ENCODE measurements at places on chromosomes 7 and 10.
A peak's percentile ranks its signal among the peaks of the same experiment; 100 is the strongest.

DNA sequence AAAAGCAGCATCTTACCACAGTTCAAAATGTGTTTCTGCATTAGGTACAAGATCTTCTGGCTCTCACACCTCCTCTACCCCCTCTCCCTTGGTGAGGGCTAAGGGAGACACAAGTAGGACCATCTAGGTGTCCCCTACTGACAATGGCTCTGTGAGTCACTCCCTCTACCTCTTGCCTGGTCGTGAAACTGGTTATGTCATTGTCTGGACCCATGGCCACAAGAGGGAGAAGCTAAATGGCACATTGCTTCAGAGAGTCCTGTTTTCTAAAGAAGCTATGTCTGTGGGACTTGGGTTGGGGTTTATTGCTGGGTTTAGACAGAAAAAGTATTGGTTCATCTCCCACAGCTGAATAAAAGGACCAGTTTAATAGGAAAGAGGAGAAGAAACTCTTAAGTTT lies 4.0 kb upstream of the PLXNA4 start:
- DNase-seq: peak; percentile 58

DNA sequence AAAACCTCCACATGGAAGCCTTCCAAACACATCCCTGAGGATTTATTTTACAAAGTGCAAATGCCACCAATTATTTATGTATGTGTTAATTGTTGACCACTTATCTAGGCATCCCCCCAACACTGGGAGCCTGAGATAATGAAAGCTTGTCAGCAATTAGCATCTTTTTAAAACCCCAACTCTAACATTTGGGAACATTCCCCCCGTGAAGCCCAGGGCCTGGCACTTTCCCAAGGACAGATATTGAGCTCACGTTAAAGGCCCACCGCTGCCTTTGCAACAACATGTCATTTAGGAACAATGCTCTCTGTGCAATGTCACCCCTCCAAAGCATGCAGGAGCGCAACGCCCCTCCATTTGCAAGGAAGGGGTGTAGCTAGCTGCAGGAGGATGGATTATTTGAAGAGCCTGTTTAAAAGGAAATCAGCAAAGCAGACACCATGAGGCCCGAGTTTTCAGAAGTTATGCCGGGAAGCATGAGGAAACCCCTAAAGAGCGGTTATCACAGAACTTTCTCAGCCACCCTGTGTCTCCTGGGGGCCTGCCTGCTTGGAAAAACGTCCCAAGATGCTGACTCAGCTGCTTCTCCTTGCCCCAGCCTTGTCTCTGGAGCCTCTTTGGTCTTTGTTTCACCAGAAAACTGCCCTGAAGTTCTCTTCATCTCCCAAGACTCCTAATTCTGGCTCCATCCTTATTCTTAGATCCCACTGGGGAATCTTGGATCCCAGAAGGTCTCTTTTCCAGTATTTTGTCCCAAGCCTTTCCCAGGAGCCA lies 444.1 kb downstream of the GRID1 start:
- no peak for DNase-seq

DNA sequence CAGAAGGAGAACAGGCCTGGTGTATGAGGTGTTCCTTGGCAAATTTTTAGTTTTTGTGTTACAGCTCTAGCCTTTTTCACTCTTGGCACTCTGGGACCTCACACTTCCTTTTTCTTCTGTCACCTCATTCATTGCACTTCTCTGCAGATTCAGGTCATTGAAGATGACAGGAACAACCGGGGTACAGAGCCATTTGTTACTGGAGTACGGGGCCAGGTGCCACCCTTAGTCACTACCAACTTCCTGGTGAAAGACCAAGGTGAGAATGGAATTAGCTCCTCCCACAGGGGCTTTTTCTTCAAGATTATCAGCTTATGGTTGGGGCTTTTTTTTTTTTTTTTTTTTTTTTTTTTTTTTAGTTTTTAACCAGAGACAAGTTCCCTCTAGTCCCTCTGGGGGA lies 18.5 kb upstream of the CHCHD1 start:
- DNase-seq: no peak

- no peak for DNase-seq
Measured at GRCh38 chr10:34193931-34194626, 621.0 kb downstream of the PARD3 start.

DNA sequence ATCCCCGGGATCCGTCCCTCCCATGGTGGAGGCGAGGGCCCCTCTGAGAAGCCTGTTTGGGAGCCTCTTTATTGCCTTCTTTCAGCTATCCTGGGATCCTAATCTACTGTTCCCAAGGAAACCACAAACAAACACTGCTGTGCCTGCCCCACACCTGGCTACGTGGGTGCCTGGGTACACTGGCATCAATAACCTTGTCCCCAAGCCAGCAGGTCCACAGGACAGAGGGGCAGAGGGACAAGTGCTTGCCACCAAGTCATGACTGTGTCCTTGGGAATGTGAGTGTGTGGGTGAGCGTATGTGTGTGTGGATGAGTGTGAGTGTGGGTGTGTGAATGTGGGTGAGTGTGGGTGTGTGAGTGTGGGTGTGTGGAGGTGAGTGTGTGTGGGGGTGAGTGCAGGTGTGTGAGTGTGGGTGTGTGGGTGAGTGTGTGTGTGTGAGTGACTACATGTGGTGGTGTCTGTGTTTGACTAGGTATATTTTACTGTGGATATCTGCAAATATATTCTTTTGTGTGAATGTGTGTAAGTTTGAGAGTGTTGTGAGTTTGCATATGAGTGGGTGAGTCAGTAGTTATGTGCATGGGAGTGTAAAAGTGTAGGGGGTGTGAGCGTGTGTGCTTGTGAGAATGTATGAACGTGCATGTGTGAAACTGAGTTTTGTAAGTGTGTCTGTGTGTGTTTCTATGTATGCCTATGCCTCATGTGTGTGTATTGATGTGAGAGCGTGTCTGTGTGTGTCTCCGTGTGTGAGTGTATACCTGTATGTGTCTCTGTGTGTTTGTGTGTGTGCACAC lies 96.1 kb downstream of the TNS3 start:
- no peak for DNase-seq

- no peak for DNase-seq
Measured at GRCh38 chr7:20745702-20746101, 41.0 kb downstream of the SP8 start.

DNA sequence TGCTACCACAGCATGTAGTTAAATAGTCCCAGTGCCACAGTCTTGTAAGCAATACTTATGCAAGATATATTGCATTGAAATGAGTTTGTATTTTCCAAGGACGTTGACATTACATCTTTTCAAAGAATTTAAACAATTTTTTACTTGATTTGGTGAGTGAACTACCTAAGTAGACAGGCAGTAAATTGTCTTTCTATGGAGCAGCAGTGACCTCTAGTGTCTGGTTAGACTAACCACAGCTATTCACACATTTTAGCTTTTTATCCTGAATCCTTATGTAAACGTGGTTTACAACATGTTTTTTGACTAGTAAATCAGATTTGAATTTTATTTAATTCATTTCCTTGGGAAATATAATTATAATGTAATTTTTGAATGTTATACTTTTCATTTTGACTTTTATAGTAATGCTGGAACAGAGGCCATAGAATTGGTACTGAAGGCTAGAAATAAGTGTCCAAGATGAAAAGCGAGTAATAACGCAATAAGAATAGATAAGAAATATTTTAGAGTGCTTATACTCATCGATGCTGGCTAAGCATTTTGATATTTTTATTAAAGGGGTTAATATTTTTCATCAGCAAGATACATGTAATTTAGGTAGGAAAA lies 5.6 kb downstream of the LRRTM3 start:
- DNase-seq: peak; percentile 69

DNA sequence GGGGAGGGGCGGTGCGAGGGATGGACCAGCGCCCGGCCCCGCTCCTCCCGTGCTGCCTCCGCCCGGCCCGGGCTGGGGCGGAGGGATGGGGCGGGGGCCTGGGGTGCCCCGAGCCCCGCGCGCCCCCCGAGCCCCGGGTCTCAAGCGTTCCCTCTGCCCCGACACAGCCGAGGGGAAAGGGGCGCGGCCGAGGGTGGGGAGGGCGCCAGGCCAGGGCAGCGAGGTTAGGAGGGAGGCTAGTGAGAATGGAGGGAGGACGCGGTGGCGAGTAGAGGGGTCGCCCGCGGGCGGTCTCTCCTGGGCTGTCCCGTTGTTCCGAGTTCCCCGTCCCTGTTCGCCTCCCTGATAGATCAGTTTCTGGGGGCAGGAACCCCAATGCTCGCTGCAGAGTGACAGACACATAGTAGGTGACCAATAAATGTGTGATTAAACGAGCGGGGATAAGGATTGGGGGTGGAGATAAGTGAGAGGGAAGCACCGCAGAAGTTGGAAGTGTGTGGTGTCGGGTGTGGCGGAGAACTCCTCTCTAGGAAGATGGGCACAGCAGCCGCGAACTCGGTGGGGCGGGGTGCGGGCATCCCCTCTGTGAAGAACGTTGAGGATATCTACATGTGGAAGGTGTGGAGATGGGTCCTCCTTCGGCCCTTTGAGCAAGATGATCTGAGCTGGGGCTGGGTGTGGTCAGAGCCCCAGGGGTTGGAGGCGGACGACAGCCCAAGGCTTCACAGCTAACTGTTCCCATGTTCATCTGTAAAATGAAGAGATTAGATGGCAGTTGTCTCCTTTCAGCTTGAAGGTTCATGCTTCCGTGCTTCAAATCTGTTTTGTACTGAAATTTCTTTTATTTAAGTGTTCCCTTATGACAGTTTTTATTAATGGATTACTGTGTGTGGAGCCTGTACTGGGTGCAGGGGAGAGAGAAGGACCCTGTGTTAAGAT lies 580 bp downstream of the ZNF775 start:
- DNase-seq: peak; percentile 61

GRCh38 chr10:121187391-121187790 lies 336.2 kb downstream of the WDR11 start:
- DNase-seq: no peak

GRCh38 chr10:133257489-133258065 lies 19.1 kb downstream of the ADAM8 start:
- peak; percentile 72 for DNase-seq

- DNase-seq: no peak
Measured at GRCh38 chr7:72538856-72539255, 126.7 kb upstream of the CALN1 start.

DNA sequence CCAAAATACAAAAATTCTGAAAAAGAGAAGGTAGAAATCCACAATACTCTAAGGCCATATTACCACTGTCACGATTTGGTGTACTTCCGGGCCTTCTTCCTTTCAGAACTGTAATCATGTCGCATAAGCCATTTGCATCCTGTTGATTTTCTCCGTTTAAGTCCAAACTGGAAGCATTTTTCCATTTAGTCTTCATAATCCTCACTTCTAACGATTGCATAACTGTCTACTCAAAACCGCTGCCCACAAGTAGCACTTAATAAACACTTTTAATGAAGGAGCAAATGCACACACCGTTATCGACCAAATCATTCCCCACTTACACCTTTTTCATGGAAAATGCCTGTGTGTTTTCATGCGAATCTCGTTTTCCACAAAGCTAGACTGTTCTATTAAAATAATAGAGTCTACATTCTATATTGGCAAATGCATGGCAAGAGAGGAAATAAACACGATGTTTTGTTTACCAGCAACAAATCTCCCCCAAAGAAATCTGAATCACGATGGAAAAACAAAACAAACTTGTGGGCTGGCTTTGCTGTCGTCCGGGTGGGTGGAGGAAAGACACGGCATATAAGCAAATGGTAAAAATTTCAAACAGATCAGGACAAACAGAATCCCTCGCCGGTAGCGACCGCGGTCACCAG lies 1.0 kb downstream of the ATE1 start:
- DNase-seq: peak; percentile 61

DNA sequence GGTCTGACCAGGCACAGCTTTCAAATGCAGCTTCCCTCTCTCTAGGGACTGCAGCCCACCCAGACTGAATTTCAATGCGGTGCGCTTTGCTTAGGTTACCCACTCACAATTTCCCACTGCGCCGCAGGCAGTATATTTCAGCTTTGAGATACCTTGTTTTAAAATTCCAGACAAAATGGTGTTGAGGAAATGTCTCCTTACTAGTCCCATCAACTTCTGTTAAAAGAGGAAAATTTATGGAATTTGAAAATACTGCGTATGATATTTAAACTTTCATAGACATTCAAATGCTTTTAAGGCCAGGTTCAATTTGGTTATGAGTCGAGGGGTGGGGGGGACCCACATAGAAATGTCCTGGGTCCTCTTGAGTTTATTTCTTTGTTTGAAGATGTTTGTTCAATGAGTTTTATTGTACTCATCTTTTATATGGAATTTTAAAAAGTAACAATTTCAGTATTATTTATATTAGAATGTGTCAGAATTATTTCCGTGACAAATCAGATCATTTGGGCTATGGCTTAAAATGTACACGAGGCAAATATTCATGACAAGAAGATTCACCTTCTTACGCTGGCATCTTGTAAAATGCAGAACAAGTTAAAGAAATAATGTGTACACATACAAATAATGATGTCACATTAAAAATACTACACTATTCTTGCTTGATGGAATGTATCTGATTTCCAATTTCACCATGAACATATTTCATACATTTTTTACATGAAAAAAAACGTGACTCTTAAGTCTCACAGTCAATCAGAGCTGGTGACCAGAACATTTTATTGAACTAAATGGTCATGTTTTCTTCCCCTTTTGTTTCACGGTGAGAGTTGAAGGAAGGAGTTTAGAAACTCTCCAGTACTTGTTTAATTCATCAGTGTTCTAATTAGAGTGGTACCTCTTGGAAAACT lies 1.3 kb downstream of the IKZF1 start:
- DNase-seq: peak; percentile 48

DNA sequence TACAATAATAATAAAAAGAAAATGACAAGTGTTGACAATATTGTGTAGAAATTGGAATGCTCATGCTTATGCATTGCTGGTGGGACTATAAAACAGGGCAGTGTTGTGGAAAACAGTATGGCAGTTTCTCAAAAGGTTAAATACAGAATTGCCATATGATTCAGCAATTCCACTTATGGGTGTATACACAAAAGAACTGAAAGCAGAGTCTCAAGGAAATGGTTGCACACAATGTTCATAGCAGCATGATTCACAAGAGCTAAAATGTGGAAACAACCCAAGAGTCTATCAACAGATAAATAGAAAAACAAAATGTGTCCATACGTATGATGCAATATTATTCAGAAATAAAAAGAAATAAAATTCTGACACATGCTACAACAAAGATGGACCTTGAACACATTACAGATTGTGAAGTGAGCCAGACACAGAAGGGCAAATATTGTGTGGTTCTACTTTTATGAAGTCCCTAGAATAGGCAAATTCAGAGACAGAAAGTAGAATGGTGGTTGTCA lies 64.8 kb upstream of the GRM8 start:
- no peak for DNase-seq

- no peak for DNase-seq
Measured at GRCh38 chr7:96953676-96954513, 51.5 kb upstream of the DLX6 start.

DNA sequence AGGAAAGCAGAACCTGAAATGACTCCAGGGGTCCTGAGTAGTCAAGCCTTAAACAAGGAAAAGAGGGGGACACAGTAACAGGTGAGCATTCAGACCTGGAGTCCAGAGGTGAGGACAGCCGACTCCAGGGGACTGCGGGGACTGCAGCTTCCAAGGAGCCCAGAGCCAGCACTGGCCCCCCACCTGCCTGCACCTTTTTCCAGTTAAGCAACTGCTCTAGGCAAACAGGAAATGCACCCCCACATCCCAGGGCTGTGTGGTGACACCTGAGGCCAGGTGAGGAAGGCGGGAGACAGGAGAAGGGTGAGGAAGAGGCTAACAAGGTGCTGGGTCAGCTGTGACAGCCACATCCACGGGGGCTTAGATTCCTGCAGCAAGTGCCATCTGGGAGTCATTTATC lies 20.1 kb upstream of the EN2 start:
- no peak for DNase-seq

All from hematopoietic multipotent progenitor cell treated with erythropoietin and hydrocortisone succinate and interleukin-3 and kit ligand, for 4 days (in vitro differentiated cells).